DMS53 (cell line): ENCODE measurements at places on chromosomes 16 and 17.
A peak's percentile ranks its signal among the peaks of the same experiment; 100 is the strongest.

- no peak for DNase-seq
Observed at GRCh38 chr17:64384253-64385186, 6.1 kb downstream of the PECAM1 start.

- peak; percentile 92 for DNase-seq
Observed at GRCh38 chr16:67393111-67393787, at the start of gene TPPP3. TSS of gene TPPP3 (minus strand) at chr16:67393498. CDS start at chr16:67391111, 2,387 bp downstream.

DNA sequence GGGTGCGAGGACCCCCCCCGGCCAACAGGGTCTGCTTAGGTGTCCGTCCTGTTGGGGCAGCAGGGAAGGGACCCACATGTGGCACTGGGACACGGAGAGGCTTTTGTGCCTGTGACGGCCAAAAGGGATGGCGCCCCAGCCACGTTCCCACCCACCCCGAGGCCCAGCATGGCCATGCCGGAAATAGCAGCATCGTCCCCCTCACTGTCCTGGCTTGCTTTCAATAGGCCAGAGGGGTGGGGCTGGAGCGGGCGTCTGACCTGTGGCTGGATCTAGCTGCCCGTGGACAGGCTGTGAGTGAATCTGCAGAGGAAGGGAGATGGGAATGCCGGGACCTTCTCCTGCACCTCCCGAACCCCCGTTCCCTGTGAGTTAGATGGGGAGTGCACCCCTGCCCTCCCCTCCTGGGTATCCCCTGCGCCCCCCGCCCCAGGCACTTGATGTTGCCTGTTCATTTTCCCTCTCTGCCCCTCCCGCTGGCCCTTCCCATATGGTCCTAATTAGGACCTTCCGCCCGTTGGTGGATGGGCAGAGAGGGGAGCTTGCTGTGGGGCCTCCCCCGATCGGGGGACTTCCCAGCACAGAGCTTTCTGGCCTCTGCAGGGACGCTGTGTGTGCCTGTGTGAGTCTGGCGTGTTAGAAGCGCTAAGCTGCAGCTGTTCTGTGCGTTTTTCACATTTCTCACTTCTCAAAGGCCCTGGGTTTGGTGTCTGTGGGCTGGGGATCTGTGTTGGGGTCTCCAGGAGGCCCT, 292.8 kb downstream of the SEC14L1 start:
- no peak for DNase-seq

GRCh38 chr16:50377001-50377400, 8.2 kb upstream of the BRD7 start:
- DNase-seq, result no peak

- DNase-seq, result no peak
Observed at GRCh38 chr17:28189667-28190066, 129.3 kb upstream of the TMEM97 start.

GRCh38 chr17:79011451-79012147, 2.0 kb upstream of the CANT1 start:
- no peak for DNase-seq

- no peak for DNase-seq
Observed at GRCh38 chr16:74738113-74738541, 36.5 kb downstream of the FA2H start.

DNA sequence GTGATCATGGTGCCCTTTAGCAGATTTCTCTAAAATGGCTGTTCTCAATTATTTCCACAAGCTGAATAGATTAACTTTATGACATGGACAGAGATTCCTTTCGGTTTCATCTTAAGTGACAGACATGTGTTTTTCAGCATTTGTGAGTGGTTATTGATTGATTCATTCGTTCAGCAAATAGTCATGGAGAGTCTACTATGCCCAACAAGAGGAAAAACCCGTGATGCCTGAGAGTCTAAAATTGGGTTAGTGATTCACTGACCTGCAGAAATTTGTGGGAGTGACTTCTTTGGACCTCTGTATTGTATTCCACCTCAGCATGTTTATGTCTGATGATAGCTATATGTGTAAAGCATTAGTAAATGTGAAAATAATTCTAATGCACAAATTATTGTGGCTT, 28.0 kb upstream of the DUSP14 start:
- no peak for DNase-seq

GRCh38 chr17:64150237-64151015, 20.5 kb upstream of the ERN1 start:
- DNase-seq, result peak; percentile 43

GRCh38 chr17:75909051-75909811, 4.5 kb upstream of the MRPL38 start:
- peak; percentile 94 for DNase-seq

- no peak for DNase-seq
Observed at GRCh38 chr16:14132696-14133048, 61.6 kb downstream of the MRTFB start.

- no peak for DNase-seq
Observed at GRCh38 chr17:3222505-3222904, 15.0 kb downstream of the OR1A1 start.

DNA sequence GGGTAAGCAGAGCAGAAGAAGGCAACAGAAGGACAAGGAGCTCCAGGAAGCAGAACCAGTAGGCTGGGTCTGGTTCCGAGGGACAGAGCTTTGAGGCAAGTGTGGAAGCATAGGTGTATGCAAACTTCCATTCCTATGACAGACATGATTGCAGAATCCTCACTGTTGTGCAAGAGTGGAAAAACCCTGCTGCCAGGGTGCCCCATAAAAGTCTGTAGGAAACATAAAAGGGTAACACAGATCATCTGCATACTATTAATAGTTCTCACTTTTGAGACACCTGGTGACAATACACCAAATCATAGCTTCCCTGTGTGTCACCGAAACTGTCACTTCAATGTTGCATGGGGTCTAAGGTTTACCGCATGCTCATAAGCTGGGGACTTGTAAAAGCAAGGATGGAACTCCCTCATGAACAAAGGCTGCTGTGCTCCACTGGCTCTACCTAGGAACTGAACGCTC, 39.7 kb downstream of the ARHGAP17 start:
- no peak for DNase-seq

- no peak for DNase-seq
Observed at GRCh38 chr17:57062865-57063264, 22.2 kb upstream of the AKAP1 start.

DNA sequence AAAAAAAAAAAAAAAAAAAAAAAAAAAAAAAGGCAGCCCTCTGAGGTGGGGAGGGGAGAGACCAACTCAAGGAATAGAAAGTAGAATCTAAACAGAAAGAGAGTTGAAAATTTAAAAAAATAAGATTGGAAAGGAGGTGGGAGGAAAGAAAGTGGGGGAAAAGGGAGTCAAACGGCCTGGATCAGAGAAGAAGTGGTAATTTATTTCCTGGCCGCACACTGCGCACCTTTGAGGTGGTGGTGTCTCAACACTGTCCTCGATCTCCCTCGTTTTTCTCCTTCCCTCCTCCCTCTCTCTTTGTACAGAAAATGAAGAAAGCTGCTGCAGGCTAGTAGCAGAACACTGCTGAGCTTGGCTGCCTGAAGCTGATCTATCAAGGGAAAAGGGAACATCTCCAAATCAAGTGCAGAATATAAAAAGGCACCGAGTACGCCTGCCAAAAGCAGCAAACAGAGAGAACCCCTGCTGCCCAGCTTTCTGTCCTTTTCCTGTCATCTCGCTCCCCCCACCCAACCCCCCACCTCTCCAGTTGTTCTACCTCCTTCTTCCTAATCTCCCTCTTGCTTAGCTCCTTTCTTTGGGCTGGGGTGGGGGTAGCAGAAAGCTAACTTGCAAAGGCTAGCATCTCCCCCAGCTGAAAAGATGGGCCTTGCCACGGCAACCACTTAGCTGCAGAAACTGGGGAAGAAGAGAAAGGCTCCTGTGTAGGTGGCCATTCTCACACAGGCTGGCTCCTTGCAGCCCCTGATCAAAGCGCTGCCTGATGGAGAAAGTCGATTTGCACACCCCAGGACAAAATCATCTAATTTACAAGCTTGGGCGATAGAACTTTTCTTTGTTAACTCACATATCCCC, 22.5 kb downstream of the AXIN2 start:
- DNase-seq, result no peak

- peak; percentile 72 for DNase-seq
Observed at GRCh38 chr16:66728117-66728787, 23.2 kb downstream of the DYNC1LI2 start.

GRCh38 chr17:31411707-31412285, 20.3 kb downstream of the RAB11FIP4 start:
- no peak for DNase-seq

DNA sequence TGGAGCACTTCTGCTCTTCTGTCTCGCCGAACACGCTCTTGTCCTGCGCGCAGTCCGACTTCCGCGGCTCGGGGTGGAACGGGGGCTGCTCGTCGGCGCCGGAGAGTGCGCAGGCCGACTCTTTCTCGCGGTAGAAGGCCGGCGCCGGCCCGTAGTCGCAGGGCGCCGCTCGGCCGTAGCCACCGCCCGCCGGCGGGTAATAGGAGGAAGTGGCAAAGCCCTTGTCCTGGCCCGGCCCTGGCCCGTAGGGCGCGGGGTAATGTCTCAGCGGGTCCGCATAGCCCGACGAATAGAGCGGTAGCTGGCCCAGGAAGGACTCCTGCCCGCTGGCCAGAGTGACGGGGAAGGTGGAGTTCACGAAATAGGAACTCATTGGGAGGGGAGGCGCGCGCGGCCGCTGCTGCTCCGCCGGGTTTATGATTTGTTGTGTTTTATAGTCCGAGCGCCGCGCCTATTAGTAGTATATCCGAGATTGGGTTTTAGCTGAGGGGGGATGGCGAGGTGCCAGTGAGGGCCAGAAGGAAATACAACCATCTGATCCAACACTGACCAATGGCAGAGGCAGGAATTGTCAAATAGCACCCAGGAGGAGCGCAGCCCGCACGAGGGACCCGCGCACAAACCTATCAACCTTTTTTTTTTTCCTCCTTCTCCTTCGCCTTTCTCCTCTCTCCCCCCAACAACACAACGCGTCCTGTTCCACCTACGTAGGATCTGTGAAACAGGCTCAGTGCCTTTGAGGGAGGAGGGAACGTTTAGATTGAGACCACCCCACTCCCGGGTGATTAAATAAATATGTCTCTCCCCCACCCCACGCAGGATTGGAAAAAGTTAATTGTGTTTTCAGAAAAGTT, 4.4 kb upstream of the HOXB5 start:
- peak; percentile 65 for DNase-seq

DNA sequence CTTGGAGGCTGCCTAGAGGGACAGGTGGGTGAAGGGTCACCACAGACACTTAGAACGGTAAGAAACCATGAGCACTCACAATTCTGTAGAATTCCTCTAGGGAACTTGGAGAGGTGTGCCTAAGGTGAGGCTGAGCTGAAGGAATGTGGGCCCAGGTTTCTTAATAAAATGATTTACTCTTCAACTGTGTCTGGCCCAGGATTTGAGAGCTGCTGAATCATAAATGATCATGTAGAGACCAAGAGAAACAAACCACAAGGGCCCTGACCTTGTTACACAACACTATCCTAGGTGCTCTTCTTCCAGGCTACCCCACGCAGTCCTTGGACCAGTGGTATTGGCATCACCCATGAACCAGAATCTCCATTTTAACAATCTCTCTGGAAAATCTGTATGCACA, 27.7 kb downstream of the ZNF18 start:
- no peak for DNase-seq

DNA sequence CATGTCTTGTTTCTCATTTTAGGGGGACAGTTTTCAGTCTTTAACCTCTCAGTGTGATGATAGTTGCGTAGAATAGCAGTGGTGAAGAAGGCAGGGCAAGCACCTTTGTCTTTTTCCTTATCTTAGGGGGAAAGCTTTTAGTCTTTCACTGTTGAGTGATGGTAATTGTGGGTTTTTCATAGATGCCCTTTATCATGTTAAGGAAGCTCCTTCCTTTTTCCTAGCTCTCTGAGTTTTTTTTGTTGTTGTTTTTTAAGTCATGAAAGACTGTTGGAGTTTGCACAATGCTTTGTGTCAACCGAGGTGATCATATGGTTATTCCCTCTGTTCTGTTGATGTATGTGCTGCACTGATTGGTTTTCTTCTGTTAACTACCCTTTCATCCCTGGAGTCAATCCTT, 15.7 kb downstream of the NOL11 start:
- DNase-seq, result no peak

GRCh38 chr16:47143677-47144558, at the start of gene NETO2:
TSS of gene NETO2 (minus strand) at chr16:47143945. CDS start at chr16:47143612, 333 bp downstream.
- DNase-seq, result peak; percentile 83

DNA sequence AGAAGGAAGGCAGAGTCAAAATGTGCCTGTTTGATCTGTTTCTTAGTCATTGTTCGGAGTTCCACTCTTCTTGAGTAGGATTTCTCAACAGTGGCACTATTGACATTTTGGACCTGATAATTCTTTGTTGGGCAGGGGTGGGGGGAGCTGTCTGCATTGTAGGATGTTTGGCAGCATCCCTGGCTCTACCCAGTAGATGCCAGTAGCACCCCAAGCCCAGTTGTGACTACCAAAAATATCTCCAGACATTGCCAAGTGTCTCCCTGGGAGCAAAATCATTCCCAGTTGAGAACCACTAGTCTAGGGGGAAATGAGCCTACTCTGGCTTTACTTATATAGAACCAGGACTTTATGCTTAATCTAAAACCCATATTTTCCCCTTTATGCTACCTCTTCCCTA, 1.1 kb upstream of the GFOD2 start:
- DNase-seq, result no peak

GRCh38 chr16:25222959-25223358, 6.2 kb downstream of the AQP8 start:
- no peak for DNase-seq

DNA sequence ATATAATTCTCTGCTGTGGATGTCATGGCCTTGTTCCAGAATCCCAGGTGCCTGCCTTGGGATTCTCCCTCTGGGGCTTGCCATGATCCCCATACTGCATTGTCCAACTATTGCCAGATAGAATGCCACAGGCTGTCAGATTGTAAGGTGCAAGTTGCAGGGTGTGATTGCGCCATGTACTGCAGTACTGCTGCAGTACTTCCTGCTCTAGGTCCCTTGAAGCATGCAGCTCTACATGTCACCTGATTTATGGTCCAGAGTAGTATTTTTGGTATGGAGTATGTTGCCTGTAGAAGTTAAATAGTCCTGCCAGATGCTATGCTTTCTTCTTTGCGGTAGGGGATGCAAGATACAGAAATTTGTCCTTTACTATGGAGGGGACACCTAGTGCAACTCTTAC, 7.0 kb upstream of the SLFN5 start:
- no peak for DNase-seq

- no peak for DNase-seq
Observed at GRCh38 chr17:39062846-39063680, 88.4 kb downstream of the PLXDC1 start.

GRCh38 chr17:9802697-9803096, 11.3 kb upstream of the DHRS7C start:
- no peak for DNase-seq

- DNase-seq, result no peak
Observed at GRCh38 chr17:60695960-60696359, 18.3 kb downstream of the BCAS3 start.

DNA sequence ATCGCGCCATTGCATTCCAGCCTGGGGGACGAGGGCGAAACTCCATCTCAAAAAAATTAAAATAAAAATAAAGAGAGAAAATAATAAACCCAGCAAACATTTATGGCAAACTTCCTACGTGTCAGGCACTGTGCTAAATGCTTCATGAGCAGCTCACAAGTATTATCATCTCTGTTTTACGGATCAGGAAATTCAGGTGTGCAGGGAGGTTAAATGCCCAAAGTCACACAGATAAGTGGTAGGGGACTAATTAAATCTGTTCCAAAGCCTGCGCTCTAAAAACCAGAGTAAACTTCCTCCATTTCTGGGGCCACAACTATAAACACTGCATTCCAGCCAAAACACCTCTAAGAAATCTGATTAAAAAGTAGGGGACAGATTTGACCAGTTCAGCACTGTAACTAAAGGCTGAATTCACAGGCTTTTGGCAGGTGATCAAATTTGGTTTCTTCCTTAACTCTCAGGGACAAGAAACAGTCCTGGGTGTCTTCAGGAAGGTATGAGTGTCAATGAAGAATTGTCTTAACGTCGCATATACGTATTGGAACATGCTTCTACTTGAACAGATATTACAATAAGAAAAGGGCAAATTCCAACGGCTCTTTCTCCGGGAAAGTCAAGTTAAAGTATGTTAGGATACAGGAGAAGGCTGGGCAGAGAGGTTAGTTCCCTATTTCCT, 996 bp downstream of the STRADA start:
- peak; percentile 33 for DNase-seq
